Effector CD4-positive, alpha-beta T cell (primary cell): ENCODE measurements at places on chromosomes 13 and 19.

GRCh38 chr13:102872131-102872530 is 26.3 kb downstream of the ERCC5 start:
- no peak for DNase-seq

DNA sequence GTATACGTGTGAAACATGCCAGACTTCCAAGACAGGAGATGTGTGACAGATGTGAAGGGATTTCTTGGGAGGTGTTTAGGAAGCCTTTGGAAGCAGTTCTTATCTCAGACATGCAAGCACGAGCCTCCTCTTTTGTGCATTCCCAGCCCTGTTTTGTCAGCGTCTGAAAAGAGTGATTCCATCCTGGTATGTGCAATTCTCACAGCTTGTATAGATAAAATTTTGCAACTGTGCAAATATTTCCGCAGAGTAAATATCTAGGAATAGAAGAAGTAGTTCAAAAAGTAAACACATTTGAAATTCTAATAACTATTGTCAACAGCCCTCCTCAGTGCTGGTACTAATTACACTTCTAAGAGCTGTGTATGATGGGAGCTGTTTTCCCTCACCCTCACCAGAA is 72.3 kb upstream of the C1QTNF9B start:
- DNase-seq: no peak

DNA sequence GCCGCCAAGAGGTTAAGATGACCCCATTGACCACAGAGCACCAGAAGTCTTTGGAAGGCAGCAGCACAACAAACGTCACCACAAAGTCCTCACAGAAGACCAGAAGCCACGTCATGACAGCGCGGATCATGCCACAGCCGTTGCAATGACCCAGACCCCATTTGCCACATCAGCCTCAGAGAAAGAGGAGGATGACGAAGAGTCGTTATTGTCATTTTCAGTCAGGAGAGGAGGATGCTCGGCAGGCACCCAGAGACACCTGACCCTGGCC is 29.6 kb upstream of the CD33 start:
- no peak for DNase-seq

GRCh38 chr19:33329736-33330135 is 27.4 kb upstream of the CEBPA start:
- DNase-seq: no peak

GRCh38 chr13:74338341-74338740 is 204.1 kb upstream of the KLF12 start:
- no peak for DNase-seq

DNA sequence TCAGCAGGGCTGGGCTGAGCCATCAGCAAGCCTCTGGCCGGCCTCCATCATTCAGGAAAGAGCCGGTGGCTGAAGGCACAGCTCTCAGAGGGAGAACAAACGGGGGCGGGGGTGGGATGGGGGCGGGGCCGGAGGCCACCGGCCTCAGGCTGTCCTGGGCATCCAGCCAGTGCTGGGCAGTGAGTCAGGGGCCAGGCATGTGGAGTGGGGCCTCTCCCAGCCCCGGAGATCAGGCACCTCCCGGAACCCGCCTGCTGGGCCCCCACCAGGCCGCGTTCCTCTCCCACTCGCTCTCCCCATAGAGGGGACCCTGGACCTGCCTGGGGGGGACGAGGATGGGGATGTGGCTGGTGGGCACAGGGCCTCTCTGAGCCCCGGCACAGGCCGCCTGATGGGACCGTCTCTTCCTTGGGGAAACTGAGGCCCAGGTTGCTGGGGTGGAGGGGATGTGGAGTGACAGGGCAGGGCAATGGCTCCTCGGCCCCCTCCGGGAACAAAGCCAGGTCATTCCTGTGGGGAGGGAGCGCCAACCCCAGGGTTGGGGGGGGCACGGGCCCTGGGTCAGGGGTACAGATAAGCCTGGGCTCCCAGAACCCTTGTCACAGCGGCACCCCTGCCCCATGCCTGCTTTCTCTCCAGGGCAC is 12.9 kb downstream of the SPC24 start:
- DNase-seq: no peak
